Breast epithelium (tissue), 4 donors: ENCODE measurements at places on chromosomes 7 and 10.
A peak's percentile ranks its signal among the peaks of the same experiment; 100 is the strongest.

- no peaks in the 10 kb centered on the region for H3K36me3 ChIP-seq
- H3K4me1 ChIP-seq = no peaks in the 10 kb centered on the region
- H3K27ac ChIP-seq = no peak overlapping the region
- H3K27me3 ChIP-seq = no peaks in the 10 kb centered on the region
These were observed 560.8 kb downstream of the POM121L12 start for GRCh38 chr7:53596230-53596629.

GRCh38 chr10:98481404-98481945, 34.7 kb upstream of the HPS1 start:
- peak overlapping the region; percentile 1 for H3K27ac ChIP-seq
- H3K27me3 ChIP-seq = no peaks in the 10 kb centered on the region
- no peak overlapping the region for H3K4me3 ChIP-seq
- no peaks in the 10 kb centered on the region for H3K4me1 ChIP-seq
- no peaks in the 10 kb centered on the region for H3K36me3 ChIP-seq

GRCh38 chr10:47435081-47435480, 48.8 kb downstream of the ANXA8 start:
- DNase-seq = no peak
- H3K27me3 ChIP-seq = no peaks in the 10 kb centered on the region
- H3K4me1 ChIP-seq = no peaks in the 10 kb centered on the region
- H3K36me3 ChIP-seq = no peaks in the 10 kb centered on the region

GRCh38 chr7:15720849-15721471, 34.5 kb upstream of the MEOX2 start:
- H3K4me1 ChIP-seq = no peaks in the 10 kb centered on the region
- no peaks in the 10 kb centered on the region for H3K36me3 ChIP-seq
- no peaks in the 10 kb centered on the region for H3K27me3 ChIP-seq
- no peak overlapping the region for H3K4me3 ChIP-seq

DNA sequence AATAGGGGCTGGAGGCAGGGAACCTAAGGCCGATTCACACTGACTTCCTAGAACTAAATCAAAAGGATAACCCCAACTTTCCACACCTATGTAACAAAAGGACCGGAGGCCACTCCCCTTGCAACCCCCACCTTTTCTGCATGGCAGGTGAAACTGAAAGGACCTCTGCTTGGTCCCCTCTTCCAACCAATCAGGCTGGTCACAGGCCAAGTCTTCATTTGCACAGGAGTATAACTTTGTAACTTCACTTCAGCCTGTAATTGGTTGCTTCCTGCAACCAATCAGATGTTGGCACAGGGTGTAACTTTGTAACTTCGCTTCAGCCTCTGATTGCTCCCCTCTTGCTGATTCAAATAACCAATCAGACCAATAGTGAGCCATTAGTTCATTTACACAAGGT, 190.0 kb downstream of the FAM107B start:
- H3K27me3 ChIP-seq = no peaks in the 10 kb centered on the region
- no peak overlapping the region for H3K27ac ChIP-seq
- DNase-seq = no peak
- H3K4me1 ChIP-seq = no peaks in the 10 kb centered on the region
- no peak overlapping the region for H3K4me3 ChIP-seq
- H3K36me3 ChIP-seq = no peaks in the 10 kb centered on the region

- peak overlapping the region; percentile 52 for H3K27ac ChIP-seq
- no peaks in the 10 kb centered on the region for H3K27me3 ChIP-seq
- no peaks in the 10 kb centered on the region for H3K36me3 ChIP-seq
- H3K4me3 ChIP-seq = peak overlapping the region; percentile 56
These were observed 44.8 kb downstream of the PDIA4 start for GRCh38 chr7:148983200-148984146.

DNA sequence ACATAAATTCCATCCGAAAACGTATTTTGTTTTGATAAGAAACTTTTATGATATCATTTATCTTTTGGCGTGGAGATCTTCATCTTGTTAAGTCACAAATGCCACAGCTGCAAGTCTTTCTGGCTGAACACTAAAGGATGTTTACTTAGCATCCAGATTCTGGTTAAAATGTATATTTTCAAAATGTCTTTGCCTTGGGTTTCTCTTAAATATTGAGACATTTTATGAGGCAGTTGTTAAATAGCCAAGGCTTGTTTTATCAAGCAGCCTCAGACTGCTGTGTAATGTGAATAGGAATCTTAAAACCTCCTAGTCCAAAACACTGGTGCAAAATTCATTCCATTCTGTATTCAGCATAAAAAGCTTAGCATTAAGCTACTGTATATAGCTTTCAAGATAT, 136.3 kb upstream of the FZD1 start:
- H3K4me3 ChIP-seq = no peak overlapping the region
- H3K4me1 ChIP-seq = no peaks in the 10 kb centered on the region
- H3K27me3 ChIP-seq = no peaks in the 10 kb centered on the region
- no peak overlapping the region for H3K27ac ChIP-seq

GRCh38 chr7:93890464-93891068, at the start of gene TFPI2:
TSS of gene TFPI2 (minus strand) at chr7:93890753. CDS start at chr7:93890678, 75 bp downstream.
- H3K27me3 ChIP-seq = no peaks in the 10 kb centered on the region
- H3K36me3 ChIP-seq = no peaks in the 10 kb centered on the region
- DNase-seq = peak; percentile 27
- H3K4me1 ChIP-seq = no peaks in the 10 kb centered on the region
- H3K4me3 ChIP-seq = peak within 1 kb of the TSS; percentile 74

- no peaks in the 10 kb centered on the region for H3K27me3 ChIP-seq
- no peak for DNase-seq
- H3K27ac ChIP-seq = no peak overlapping the region
- H3K36me3 ChIP-seq = peaks cover 5% of the 10 kb centered on the region
These were observed 49.6 kb downstream of the SHH start for GRCh38 chr7:155762655-155763054.

GRCh38 chr7:15954671-15955354, 268.3 kb upstream of the MEOX2 start:
- H3K36me3 ChIP-seq = no peaks in the 10 kb centered on the region
- H3K27me3 ChIP-seq = no peaks in the 10 kb centered on the region
- DNase-seq = no peak
- no peak overlapping the region for H3K27ac ChIP-seq
- no peaks in the 10 kb centered on the region for H3K4me1 ChIP-seq

DNA sequence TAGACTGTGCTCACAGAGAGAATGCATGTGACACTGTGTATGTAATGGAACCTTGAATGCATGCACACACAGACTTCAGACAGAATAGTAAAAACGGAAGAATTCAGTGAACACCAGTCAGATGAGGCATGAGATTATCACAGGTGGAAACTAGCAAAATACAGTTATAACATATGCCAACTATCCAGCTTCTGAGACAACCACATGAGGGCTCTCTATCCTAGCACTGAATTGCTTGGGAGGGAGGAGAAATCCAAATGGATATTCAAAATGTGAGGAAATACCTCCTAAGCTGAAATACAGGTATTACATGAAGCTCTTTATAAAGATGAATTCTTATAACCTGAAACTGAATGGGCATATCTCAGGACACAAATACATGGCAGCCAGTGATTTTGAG, 30.6 kb downstream of the GARS1 start:
- H3K4me1 ChIP-seq = no peaks in the 10 kb centered on the region
- H3K4me3 ChIP-seq = no peak overlapping the region
- H3K27ac ChIP-seq = no peak overlapping the region
- no peak for DNase-seq

DNA sequence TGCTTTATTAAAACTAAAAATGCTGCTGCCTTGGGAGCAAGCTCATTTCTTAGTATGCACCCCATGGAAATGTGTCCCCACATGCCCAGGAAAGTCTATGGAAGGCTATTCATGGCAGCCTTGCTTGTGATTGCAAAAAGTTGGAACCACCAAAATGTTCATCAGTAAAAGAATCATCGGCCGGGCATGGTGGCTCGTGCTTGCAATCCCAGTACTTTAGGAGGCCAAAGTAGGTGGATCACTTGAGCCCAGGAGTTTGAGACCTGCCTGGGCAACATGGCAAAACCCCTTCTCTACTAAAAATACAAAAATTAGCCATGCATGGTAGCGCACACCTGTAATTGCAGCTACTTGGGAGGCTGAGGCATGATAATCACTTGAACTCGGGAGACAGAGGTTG, 79.8 kb downstream of the ARHGAP22 start:
- no peak for DNase-seq
- H3K36me3 ChIP-seq = no peaks in the 10 kb centered on the region
- H3K27ac ChIP-seq = no peak overlapping the region
- no peaks in the 10 kb centered on the region for H3K27me3 ChIP-seq
- H3K4me3 ChIP-seq = no peak overlapping the region

- H3K27ac ChIP-seq = no peak overlapping the region
- H3K27me3 ChIP-seq = no peaks in the 10 kb centered on the region
- H3K4me3 ChIP-seq = no peak overlapping the region
- no peak for DNase-seq
- no peaks in the 10 kb centered on the region for H3K36me3 ChIP-seq
These were observed 20.0 kb upstream of the GPR146 start for GRCh38 chr7:1024331-1024841.

DNA sequence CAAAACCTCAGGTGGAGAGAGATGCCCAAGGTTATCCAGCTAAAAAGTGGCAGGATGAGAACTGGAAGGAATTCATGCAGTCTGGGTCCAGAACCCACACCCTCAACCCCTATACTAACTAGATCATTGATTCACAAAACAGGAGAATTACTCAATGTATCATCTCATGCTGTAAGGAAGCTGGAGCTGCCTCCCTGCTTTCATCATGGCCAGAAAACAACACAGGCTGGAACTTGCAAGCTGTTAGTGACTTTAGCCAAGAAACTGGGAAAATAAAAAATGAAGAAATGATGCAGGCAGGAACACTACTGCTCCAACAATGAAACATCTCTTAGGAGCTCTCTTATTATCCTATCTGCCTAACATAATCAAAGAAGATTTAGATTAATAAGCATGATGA, 619.8 kb upstream of the CELF2 start:
- no peak overlapping the region for H3K4me3 ChIP-seq
- H3K36me3 ChIP-seq = no peaks in the 10 kb centered on the region
- no peak for DNase-seq
- H3K4me1 ChIP-seq = no peaks in the 10 kb centered on the region

GRCh38 chr7:138359870-138360559, 100.0 kb upstream of the TRIM24 start:
- H3K4me1 ChIP-seq = no peaks in the 10 kb centered on the region
- DNase-seq = no peak
- H3K27ac ChIP-seq = no peak overlapping the region
- H3K36me3 ChIP-seq = no peaks in the 10 kb centered on the region
- no peak overlapping the region for H3K4me3 ChIP-seq

DNA sequence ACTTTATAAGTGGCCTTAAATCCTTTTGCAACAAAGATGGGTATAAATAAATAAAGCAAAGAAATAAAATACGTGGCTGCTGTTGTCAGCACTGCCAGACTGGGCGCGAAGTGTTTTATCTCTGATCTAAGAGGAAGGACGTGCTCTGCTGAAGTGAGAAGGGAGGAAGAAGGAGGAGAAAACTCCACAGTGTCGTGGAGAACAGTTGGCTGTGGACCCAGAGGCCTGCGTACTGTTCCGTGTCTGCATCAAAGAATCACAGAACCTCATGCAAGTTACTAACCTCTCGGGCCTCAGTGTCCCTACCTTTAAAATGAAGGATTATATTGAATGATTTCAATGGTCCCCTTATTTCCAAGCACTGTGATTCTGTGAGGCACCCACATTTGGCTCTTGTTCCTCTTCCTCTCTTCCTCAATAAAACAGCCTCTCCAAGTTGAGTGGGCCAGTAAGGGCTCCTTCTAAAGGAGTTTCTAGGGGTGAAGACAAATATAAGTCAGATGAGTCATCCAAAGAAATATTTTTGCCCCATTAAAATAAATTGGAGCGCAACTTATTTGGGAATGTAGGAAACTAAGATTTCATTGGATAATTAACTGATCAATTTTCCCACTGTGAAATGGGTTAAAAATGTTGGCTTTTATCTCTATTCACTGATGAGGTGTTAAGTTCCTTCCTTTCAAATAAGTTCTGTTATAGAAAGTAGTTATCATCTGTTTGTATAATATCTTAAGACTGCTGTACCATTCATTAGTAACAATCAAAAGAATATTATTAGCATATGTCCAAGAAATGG, 126.9 kb upstream of the EFCAB10 start:
- no peaks in the 10 kb centered on the region for H3K36me3 ChIP-seq
- no peak for DNase-seq
- no peaks in the 10 kb centered on the region for H3K27me3 ChIP-seq
- no peak overlapping the region for H3K27ac ChIP-seq
- no peak overlapping the region for H3K4me3 ChIP-seq

- no peak overlapping the region for H3K4me3 ChIP-seq
- H3K27ac ChIP-seq = no peak overlapping the region
- no peaks in the 10 kb centered on the region for H3K27me3 ChIP-seq
- no peaks in the 10 kb centered on the region for H3K36me3 ChIP-seq
These were observed 218.6 kb downstream of the CELF2 start for GRCh38 chr10:11236234-11236633.

GRCh38 chr10:58568428-58568935, 55.8 kb downstream of the BICC1 start:
- H3K4me3 ChIP-seq = no peak overlapping the region
- peak overlapping the region; percentile 50 for H3K27ac ChIP-seq
- H3K36me3 ChIP-seq = no peaks in the 10 kb centered on the region
- DNase-seq = no peak
- H3K27me3 ChIP-seq = no peaks in the 10 kb centered on the region

- no peaks in the 10 kb centered on the region for H3K4me1 ChIP-seq
- H3K27me3 ChIP-seq = no peaks in the 10 kb centered on the region
- H3K27ac ChIP-seq = no peak overlapping the region
- H3K36me3 ChIP-seq = no peaks in the 10 kb centered on the region
- no peak overlapping the region for H3K4me3 ChIP-seq
These were observed 4.4 kb upstream of the BET1 start for GRCh38 chr7:94008537-94008936.

- peaks cover 8% of the 10 kb centered on the region for H3K4me1 ChIP-seq
- H3K36me3 ChIP-seq = no peaks in the 10 kb centered on the region
- H3K4me3 ChIP-seq = no peak overlapping the region
- H3K27ac ChIP-seq = peak overlapping the region; percentile 10
- H3K27me3 ChIP-seq = no peaks in the 10 kb centered on the region
These were observed 8.3 kb downstream of the ADD3 start for GRCh38 chr10:110016039-110016438.

- DNase-seq = no peak
- H3K27me3 ChIP-seq = no peaks in the 10 kb centered on the region
- H3K36me3 ChIP-seq = no peaks in the 10 kb centered on the region
- H3K4me3 ChIP-seq = no peak overlapping the region
- no peaks in the 10 kb centered on the region for H3K4me1 ChIP-seq
These were observed 130.9 kb downstream of the PHF14 start for GRCh38 chr7:11104578-11104977.
